CD4-positive, alpha-beta T cell treated with Interleukin-6 at 100 ng/mL for 8 hours (primary cell): ENCODE measurements at places on chromosomes 5 and 9.

- peak; percentile 1 for DNase-seq
Observed at GRCh38 chr9:106753155-106753671, 109.8 kb upstream of the ZNF462 start.

- no peak for DNase-seq
Observed at GRCh38 chr9:79990536-79990935, 418.8 kb downstream of the TLE4 start.

- peak; percentile 61 for DNase-seq
Observed at GRCh38 chr5:157193699-157194424, 13.2 kb downstream of the ITK start.

DNA sequence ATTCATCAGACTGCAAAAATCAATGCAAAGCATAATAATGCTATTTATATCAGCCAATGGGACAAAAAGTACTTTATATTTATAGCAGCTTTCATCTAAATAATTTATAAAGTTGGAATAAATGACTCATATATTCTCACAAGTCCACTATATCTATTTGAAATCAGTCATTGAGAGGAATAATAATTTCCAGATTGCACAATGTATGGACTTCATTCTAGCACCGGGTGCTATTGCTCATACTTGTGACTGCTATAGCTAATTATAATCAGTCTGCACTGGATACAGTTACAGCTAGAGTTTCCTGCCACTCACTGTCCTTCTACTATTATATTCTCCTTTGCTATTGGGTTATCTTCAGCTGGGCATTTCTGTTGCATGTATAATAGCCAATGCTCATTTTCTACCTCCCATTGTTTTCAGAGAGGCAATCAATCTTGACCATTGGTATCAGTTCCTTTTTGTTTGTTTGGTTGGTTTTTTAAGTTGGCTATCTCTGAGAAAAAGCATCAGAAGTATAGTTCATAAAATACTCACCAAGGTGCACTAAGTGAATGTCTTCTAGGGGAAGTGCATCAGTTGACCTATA lies 1.9 kb downstream of the CDH18 start:
- DNase-seq: no peak

GRCh38 chr9:78664370-78664769 lies 367.4 kb downstream of the PSAT1 start:
- DNase-seq: no peak

GRCh38 chr5:10789021-10789420 lies 28.0 kb upstream of the DAP start:
- DNase-seq: no peak

DNA sequence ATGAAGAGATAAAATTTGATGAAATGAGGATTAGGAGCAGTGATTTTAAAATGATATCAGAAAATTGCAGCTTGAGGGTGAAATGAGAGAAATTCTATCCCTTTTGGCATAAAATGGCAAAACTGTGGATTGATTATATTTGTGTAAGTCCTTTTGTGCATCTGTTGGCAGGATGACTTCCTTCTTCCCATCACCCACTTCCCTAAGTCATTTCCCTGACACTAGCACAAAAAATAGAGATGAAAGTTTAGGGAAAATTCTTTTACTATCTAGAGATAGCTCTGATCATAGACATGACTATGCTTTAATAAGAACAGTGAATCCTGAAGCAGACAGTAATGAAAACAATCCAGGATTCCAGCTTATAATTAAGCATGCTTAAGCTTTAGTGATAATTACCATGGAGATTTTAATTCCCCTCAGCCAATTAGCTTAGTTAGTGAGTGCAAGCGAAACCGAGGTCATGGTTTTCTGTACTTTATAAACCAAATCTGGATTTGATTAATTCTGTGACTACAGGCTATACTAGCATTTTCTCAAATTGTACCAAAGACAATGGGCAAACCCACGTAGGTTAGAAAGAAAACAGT lies 163.6 kb upstream of the TARS1 start:
- no peak for DNase-seq

- DNase-seq: peak; percentile 54
Observed at GRCh38 chr9:137550231-137550621, at the start of gene PNPLA7. Gene PNPLA7 (minus strand): TSS chr9:137550402. CDS start chr9:137550197, 205 bp downstream.

DNA sequence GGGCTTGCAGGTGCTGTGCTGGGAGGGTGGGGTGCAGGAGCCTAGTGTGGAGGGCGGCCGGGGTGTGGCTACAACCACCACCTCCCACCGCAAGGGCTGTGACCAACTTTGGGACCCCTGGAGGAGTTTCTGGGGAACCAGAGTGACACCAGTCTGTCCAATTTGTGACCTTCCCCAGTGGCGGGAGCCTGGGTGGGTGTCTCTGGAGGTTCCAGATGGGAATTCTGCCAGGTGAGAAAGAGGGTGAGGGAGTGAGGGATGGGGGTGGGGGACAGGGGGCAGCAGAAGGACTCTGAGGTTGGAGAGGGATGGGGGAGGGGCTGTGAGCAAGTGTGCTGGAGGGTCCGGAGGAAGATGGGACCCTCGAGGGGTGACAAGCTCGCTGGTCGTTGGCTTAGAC lies 4.2 kb upstream of the CACNA1B start:
- no peak for DNase-seq

DNA sequence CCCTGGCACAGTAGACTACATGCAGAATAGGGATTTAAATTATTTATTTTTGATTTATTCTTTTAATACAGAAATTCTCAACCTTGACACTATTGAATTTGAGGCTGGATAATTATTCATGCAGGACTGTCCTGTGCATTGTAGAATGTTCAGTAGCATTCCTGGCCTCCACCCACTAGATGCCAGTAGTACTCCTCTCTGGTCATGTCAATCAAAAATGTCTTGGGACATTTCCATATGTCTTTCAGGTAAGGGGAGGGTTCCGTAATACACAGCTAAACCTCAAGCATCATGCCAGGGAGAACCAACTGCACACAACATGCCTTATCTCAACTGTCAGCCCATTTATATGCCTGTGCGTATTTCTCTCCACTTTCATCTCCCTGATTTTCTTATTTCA lies 231.8 kb downstream of the BRINP1 start:
- no peak for DNase-seq

- DNase-seq: no peak
Observed at GRCh38 chr5:129074903-129075302, 19.6 kb upstream of the ISOC1 start.

GRCh38 chr9:131469356-131469755 lies 33.4 kb upstream of the POMT1 start:
- no peak for DNase-seq

- no peak for DNase-seq
Observed at GRCh38 chr9:130699047-130699446, 5.5 kb downstream of the EXOSC2 start.

DNA sequence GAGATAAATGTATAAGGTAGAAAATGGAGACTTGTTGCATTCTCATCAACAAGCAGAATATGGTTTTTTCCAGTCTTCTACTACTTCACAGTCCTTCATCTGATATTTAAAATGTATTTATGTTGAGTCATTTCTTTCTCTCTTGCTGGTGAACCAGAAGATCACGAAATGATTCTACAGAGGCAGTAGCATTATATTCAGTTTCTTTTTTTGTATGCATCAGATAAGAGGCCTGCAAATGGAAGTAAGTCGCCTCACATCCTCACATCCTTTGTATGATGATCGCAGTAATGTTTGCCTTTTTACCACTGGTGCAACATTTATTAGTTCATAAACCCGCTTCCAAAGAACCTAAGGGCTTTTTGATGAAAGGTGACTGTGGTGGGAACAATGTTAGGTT lies 22.1 kb upstream of the IL13 start:
- no peak for DNase-seq

DNA sequence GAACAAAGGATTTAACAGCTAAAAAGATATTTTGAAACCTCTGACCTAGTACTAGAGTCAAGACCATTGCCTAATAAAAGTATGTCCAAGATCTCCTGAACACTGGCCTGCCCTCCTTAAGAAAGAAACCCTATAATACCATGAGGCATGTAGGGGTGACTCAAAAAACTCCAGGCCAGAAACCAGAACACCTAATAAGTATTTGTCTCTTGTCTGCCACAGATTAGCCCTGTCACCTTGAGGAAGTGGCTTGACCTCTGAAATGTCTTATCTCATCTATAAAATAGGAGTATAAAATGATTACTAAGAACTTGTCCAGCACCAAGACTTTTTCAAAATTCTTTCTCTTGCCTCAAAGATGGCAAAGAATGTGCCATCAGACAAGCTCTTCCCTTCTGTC lies 125.5 kb upstream of the RASGRF2 start:
- no peak for DNase-seq

DNA sequence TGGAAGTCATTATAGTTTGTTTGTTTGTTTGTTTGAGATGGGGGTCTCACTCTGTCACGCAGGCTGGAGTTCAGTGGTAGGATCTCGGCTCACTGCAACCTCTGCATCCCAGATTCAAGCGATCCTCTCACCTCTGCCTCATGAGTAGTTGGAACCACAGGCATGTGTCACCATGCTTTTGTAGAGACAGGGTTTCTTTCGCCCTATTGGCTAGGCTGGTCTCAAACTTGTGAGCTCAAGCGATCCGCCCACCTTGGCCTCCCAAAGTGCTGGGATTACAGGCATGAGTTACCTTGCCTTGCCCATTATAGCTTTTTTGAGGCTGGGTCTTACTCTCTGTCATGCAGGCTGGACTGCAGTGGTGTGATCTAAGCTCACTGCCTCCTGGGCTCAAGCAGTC lies 28.8 kb downstream of the NSD1 start:
- DNase-seq: no peak

- DNase-seq: no peak
Observed at GRCh38 chr5:89721353-89721752, 688.2 kb downstream of the CETN3 start.

GRCh38 chr9:34500623-34501267 lies 22.0 kb downstream of the ENHO start:
- DNase-seq: peak; percentile 66

GRCh38 chr5:132430746-132431145 lies 59.8 kb downstream of the IRF1 start:
- no peak for DNase-seq

- DNase-seq: no peak
Observed at GRCh38 chr9:103799959-103800358, 294.1 kb upstream of the SMC2 start.

DNA sequence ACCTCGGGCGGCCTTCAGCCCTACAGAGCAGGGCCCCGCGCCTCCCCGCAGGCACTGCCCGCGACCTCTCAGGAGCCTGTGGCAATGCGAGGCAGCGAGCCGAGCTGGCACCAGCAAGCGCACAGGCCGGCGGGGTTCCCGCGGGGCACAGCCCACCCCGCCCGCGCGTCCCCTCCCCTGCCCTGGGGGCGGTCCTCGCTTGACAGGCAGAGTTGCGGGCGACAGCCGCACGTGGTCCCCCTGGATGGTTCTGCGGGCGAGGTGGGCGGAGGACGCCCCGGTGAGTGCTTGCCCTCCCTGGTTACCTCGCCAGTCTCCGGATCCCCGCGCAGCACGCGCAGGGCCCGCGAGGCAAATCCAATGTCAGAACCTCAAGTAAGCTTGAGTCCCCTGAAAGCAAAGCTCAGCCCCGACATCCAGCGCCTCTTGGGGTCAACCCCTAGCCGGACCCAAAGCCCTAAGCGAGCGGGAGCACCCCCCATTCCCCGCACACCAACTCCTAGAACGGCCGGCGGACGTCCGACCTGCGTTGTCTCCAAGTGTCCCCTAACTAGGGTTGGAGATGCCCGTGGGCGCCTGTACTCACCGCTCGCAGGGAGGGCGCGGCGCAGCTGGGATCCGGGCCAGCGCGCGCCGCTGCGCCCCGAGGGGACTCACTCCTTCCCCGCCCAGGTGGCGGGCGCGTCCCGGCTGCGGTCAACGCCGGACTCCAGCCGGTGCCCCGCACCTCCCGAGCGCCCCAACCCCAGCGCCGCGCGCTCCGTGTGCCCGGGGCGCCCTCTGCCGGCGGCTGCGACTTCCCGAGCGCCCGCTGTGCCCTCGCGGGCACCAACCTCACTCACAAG lies at the start of gene DRD1:
Gene DRD1 (minus strand): TSS at position 123 of the 845 bp plus-strand sequence. CDS start 1,083 bp downstream, outside the sequence.
- DNase-seq: peak; percentile 19

GRCh38 chr5:66337626-66338226 lies 193.6 kb downstream of the SREK1 start:
- no peak for DNase-seq

- no peak for DNase-seq
Observed at GRCh38 chr9:87160148-87161102, 213.1 kb upstream of the GAS1 start.

DNA sequence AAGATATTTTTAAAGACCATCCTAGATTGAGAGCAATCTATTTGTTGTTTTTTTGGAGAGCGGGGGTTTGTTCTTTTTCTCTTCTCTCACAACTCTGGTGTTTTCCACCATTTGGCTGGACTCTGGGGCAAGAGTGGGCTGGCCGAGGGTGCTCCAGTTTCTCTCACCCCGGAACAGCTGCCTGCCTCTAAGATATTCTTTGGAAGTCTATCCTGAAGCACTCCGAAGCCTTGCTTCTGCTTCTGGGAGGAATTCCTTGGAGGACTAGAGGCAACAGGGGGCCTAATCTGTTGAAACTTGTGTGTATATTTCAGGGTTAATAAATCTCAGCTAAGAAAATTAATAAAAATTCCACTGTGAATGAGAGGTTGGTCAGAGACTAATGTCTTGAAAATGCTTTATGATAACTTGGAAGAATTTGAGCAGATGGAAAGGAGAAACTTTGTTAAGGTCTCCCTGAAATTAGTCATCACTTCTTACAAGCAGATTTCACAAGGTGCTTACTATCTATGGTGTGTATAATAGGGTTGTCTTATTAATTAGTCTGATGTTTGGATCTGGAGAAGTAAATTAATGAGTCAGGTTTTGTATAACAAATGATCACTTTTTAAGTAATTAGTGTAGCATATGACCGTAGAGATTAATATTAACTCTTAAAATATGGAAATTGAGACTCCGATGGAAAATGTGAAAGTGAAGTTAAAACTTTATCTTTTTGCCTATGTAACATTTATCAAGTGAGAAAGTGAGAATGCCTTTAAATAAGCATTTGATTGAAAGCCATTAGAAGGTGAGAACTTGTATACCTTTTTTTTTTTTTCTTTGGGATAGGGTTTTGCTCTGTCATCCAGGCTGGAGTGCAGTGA lies 4.0 kb downstream of the MAN2A1 start:
- no peak for DNase-seq

- DNase-seq: no peak
Observed at GRCh38 chr9:127181315-127181580, 58.8 kb upstream of the ANGPTL2 start.

DNA sequence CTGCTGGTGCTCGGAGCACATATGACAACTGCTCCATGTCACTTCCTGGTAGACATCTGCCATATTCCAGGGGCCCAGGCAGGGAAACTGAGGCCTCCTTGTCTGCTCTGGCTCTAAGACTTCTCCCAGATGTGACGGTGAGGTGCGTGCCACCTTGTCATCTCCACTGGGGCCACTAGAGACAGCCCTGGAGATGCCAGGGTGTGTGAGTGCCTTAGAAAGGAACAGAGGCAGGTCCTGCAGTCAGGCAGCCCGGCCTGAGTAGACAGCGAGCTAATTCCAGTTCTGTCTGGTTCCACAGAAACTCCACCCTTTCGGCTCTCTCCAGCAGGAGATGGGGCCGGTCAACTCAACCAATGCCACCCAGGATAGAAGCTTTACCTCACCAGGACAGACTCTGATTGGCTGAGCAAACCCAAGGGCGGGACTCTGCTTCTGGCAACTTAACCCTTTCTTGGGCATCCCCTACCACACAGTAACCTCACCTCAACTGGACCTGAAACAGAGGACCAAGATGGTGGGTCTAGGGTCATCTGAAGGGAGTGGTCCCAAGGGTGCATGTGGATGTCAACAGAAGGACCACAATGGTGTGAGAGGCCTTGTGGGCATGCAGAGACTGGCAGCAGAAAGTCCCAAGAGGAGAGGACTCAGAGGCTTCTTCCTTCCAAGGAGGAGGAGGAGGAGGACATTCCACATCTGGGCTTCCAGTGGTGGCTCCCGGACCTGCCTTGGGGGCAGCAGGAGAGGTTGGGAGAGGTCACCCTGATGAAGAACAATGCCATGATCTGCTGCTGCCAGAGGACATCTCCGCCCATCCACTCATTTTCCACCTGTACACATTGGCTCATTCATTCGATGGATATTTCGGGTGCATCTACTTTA lies 77.7 kb downstream of the RGS3 start:
- no peak for DNase-seq
